ENCODE measurements at places on chromosomes 12 and 14.
A peak's percentile ranks its signal among the peaks of the same experiment; 100 is the strongest.

DNA sequence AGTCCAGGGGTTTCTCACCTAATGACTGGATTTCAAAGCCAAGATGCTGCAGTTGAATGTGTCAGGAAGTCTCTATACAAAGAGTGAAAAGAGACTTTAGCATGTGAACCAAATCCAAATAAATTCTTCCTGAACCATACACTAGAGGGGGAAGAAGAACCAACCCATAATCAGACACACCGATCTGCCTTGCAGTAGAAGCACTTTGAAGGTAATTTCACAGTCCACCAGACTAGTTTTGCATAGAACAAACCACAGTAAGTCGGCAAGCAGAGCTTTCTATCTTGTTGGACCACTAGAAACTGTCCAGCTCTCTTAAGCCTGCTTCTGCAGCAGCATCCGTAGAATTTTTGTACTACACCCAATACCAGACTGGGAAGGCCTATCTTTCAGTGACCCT, 39.3 kb downstream of the FIGNL2 start:
- no peak for ATAC-seq

DNA sequence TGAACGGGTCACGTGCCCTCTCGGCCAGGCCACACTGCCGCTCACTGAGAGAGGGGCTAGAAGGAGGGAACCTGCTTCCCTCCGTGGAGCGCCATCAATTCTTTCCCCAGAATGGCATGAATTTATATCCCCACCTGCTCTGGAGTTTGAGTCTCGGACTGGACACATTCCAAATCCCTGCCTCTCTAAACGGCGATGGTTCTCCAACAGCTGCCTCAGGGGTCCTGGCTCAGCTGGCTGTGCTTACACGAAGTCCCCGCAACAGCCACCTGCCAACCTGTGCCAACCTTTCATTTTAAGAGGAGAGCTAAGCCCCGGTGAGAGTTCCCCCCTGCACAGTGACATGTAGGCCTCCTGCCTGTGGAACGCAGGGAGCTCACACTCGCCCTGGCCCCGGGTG, 73.2 kb downstream of the RIMBP2 start:
- no peak for ATAC-seq

GRCh38 chr12:131135786-131136538, 182.3 kb downstream of the ADGRD1 start:
- ATAC-seq, result no peak

GRCh38 chr12:6766651-6767349, 637 bp downstream of the PTMS start:
- ATAC-seq, result peak; percentile 79

DNA sequence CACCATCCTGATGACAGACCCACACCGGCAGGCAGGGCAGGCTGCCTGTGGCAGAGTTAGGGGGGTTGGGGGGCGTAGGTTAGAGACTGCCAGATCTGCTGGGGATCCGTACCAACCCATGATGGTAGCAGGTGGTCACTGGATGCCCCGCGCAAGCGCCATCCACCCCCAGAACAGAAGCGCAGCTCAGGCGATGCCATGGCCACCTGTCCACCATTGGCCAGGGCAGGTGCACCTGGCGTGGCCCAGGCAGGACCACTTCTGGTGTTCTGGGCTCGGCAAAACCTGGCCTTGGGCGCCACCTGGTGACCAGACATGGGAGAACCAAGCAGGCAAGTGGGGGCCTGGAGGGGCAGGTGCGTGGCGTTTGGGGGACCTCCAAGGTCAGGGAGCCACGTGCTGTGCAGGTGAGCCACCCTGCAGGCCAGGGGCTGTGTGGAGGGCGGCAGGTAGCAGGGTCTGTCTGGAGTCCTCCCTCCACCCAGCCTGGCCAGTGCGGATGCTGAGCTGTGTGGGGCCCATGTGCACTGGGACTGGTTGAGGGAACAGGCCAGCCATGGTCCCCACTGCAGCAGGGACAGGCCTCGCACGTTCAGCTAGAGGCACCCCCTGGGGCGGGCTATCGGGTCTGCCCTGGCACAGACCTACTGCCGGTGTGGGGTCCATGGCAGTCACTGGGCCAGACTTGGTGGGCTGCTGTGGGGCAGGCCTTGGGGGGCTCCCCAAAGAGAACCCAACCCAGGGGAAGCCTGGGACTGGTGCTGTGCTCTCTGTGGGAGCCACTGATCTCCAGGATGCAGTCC, 15.6 kb downstream of the BAG5 start:
- ATAC-seq, result peak; percentile 74

GRCh38 chr12:108629824-108630476, 3.7 kb downstream of the SELPLG start:
- no peak for ATAC-seq

GRCh38 chr12:53413485-53414204, 10.0 kb upstream of the AMHR2 start:
- no peak for ATAC-seq
